CD4-positive, alpha-beta memory T cell (primary cell): ENCODE measurements at places on chromosomes 2 and 18.

DNA sequence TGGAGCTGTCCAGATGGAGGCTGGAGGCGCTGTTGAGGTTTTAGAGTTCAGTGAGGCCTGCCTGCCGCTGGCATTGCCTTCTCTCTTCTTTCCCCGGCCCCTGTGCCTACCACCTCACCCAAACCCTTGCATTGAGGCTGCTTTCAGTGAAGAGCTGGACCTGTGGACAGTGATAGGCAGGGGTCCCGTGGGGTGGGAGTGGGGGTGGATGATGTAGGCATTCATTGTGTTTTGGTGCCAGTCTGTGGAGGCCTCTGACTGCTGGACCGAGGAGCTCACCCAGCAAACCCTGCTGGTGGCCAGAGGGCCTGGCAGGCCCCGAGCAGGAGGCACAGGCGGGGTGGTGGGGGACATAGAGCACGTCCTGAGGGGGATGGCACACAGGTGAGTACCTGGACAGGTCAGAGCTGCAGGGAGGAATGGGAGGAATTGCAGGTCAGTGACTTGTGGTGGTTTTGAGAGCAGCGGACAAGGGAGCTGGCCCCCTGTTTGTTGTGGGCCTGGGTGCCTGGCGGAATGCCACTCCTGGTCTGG, 35.6 kb downstream of the NGEF start:
- DNase-seq: no peak

- no peak for DNase-seq
Measured at GRCh38 chr2:173523497-173523896, 168.8 kb downstream of the CDCA7 start.

- DNase-seq: no peak
Measured at GRCh38 chr2:106572541-106573450, 85.6 kb downstream of the CD8B2 start.

GRCh38 chr18:76374330-76375281, 120.4 kb downstream of the ZNF516 start:
- DNase-seq: peak; percentile 16

GRCh38 chr2:198700319-198700718, 757.4 kb downstream of the SATB2 start:
- DNase-seq: no peak

DNA sequence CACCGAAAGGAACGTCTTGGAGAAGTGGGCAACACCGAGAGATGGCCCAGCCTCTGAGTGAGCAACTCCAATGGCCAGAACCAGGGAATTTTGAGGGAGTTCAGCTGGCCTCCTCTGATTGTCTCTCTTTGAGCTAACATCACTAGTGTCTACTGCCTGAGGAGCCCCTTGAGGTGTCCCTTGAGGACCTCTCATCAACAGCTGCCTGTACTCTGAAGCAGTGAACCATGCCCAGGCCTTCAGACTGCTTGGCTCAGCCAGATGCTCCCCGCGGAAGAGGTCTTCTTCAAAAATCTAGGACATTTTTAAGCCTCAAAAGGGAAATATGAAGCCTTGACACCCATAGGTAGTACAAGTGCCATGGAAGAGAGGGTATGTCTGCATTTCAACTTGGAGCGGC, 430.4 kb downstream of the TXNL1 start:
- DNase-seq: no peak

- no peak for DNase-seq
Measured at GRCh38 chr2:59428940-59429339, 1124.5 kb downstream of the BCL11A start.

DNA sequence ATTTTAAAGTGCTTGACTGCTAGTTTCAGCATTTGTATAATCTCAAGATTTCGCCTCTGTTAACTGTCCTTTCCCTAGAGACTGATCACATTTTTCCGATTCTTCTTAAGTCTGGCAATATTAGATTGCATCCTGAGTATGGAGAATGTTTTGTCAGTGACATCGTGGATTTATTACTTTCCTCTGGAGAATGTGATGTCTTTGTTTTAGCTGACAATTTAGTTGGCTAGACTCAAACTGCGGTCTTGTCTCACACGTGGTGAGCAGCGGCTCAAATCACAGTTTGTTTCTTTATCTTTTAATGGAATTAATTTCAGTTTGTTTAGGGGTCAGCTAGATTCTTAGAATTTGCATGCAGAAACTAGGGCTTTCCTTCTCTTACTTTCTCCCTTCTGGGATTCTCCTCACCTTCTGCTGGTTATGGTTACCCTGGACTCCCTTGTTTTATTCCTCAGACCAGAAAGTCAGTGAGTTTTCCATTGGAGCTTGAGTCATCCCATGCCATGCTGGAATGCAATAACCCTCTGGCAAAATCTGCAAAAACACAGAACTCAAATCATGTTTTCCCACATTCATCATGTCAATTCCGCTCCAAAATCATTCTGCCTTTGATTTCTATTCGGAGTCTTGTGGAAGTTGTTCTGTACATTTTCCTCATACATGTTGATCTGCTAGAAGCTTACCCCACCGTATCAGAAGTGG, 327.2 kb upstream of the TRIB2 start:
- no peak for DNase-seq

GRCh38 chr2:207352978-207353671, 176.6 kb upstream of the CREB1 start:
- peak; percentile 25 for DNase-seq

DNA sequence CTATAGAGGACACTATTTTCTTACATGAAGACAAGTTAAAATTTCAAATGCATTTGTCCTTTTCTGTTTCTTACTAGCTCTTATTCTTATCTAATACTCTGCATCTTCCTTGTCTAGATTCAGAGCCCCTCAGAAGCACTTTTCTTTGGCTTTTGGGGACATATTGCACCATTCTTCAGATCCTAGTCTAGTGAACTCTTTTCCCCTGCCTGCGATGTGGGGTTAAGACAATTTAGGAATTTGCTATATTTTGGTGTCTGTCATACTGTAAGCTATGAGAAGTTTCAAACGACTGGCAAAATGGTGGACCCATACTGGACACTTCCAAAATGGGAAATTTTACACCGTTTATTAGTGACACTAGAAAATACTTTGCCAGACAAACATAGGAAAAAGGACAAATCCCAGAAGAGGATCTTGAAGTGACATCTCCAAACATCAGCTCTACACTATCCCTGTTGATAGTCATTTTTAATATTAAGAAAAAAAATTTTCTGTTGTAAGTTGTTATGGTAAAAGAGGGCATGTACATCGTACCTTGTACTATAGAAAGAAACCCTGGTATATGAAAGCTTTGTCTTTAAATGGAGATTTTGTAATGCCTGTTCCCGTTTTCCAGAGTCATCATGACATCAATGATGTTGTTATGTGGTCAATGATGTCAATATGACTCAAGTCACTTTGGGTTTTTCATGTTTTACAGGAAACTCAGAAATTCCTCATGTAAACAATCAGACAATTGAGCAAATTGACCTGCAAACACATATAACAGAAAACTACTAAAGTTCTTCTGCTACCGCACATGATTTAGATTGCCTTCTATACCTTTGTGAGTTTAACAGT, 4.4 kb upstream of the KYNU start:
- DNase-seq: no peak

- no peak for DNase-seq
Measured at GRCh38 chr18:39681061-39681460, 2115.5 kb upstream of the CELF4 start.

GRCh38 chr2:171244466-171244969, 83.8 kb upstream of the TLK1 start:
- DNase-seq: no peak

GRCh38 chr2:233794128-233794658, 16.1 kb downstream of the MROH2A start:
- DNase-seq: no peak

- no peak for DNase-seq
Measured at GRCh38 chr18:41069167-41069566, 885.9 kb upstream of the PIK3C3 start.

- DNase-seq: no peak
Measured at GRCh38 chr18:36513556-36513955, 216.0 kb downstream of the FHOD3 start.

DNA sequence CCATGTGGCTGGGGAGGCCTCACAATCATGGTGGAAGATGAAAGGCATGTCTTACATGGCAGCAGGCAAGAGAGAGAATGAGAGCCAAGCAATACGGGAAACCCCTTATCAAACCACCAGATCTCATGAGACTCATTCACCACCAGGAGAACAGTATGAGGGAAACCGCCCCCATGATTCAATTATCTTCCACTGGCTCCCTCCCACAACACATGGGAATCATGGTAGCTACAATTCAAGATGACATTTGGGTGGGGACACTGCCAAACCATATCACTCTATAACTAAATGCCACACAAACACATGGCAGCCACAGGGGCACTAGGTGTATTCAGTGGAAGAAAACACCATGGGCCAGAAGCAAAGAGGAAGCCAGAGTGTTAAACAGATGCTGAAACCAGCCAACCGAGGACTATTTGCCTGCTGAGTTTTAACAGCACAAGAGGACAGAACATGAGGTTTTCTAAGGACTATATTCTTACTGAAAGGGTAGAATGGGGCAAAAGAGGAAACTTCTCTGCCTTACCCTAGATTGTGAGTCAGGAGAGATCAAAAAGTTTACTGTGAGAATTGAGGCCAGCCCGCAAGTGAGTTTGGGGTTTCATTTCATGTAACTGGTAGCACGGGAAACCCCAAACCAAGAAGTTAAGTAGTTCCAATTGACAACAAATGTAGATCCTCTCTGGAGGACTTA, 49.2 kb downstream of the SIGLEC15 start:
- peak; percentile 77 for DNase-seq

GRCh38 chr18:21177822-21178221, 64.2 kb upstream of the GREB1L start:
- no peak for DNase-seq

GRCh38 chr18:23585007-23585871, 1.1 kb downstream of the NPC1 start:
- peak; percentile 20 for DNase-seq

GRCh38 chr2:55879976-55880375, 43.6 kb downstream of the EFEMP1 start:
- DNase-seq: no peak

DNA sequence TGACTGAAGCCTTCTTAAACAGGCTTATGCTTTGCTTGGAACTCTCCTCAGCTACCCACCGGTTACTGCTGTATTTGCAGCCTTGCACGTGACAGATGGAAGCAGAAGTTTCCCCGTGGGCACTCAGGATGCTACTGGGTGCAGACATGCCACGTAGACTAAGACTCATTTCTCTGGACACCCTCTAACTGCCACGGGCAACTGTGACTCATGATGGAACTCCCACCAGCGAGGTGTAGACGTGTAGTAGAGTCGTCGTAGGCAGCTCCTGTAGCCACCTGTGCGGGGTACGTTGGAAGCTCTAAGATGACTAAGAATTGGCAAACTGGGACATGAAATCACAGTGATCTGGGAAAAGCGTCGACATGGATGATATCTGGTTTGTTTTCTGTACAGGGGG, 27.5 kb downstream of the TSHZ1 start:
- DNase-seq: no peak

- DNase-seq: no peak
Measured at GRCh38 chr2:138060301-138060635, 96.0 kb downstream of the HNMT start.

GRCh38 chr2:129274918-129275317, 704.5 kb upstream of the RAB6C start:
- no peak for DNase-seq

DNA sequence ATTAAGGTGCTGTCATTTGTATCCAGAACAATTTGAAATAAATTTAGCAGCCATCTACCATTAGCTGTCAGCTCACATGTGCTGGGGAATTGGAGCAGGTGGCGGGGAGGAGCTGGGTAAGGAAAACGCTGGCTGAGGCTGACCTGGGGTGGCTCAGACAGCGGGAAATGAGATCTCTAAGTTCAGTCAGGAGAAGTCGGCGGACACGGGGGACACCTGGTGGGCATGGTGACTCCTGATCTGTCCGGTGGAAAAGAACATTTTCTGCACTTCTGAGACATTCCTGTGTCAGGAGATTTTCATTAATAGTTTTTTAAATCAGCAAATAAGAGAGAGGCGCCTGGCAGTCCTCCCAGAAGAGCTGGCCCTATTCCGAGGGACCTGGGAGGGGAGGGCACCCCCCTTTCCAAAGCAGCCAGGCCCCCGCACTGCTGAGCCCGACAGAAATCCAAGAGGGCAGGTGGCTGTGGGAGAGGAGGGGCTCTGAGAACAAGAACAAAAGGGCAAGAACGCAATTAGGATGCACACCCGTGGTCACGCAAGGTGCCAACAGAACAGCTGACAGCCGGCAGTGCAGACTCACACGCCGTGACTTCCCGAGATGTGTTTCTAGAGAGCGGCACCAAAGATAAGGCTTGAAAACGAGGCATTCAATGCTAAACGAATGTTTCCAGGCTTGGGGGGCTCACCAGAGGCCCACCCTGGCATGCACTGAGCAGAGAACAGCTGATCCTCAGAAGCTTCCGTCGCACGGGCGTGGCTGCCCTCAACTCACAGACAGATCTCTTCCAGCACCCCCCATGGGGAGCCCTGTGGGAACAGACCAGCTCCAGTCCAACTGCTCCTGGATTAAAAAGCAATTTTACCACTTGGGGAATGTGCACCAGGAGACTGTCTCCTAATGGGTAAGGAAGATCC, 26.4 kb downstream of the SLC66A2 start:
- DNase-seq: no peak

GRCh38 chr18:71022389-71022788, 733.5 kb downstream of the SOCS6 start:
- no peak for DNase-seq

GRCh38 chr18:7950380-7951136, 383.4 kb downstream of the PTPRM start:
- DNase-seq: no peak

GRCh38 chr2:47334356-47335136, 68.4 kb upstream of the MSH2 start:
- DNase-seq: no peak

DNA sequence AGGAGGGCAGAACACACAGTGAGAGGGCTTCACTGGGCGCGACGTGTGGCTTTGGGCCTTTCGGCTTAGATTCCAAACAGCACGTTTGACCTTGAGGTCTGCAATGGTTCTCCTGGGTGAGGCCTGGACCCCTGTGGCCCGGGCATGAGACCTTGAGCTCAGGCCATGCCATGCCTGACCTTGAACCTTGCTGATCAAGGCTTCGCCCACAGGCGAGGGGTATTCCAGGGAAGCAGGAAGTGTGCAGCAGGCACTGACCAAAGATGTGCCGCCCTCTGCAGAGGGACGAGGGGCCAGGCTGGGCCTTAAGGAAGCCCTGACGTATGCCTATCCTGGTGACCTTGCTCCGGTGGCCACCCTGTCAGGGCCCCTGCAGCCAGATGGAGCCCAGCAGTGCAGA, 178.3 kb upstream of the HDAC4 start:
- DNase-seq: no peak

GRCh38 chr2:55958756-55959155, 35.2 kb upstream of the EFEMP1 start:
- DNase-seq: no peak

GRCh38 chr2:172489681-172490080, 62.3 kb downstream of the ITGA6 start:
- no peak for DNase-seq

DNA sequence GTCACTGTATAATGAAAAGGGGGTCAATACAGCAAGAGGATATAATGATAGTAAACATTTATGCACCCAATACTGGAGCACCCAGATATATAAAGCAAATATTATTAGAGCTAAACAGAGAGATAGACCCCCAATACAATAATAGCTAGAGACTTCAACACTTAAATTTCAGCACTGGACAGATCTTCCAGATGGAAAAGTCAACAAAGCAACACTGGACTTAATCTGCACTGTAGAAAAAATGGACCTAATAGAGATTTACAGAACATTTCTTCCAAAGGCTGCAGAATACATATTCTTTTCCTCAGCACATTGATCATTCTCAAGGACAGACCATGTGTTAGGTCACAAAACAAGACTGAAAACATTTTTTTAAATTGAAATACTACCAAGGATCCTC, 26.7 kb downstream of the ZBTB14 start:
- no peak for DNase-seq
